ENCODE measurements at places on chromosomes 13 and 19. TPM values are rescaled to one million over a fixed set of nuclear protein-coding genes. Genes with fewer than 3 reads are reported as not detected.

Gene KCNK6
- total RNA-seq = 4.2 TPM

Gene PTPRH
- 1.1 TPM for total RNA-seq

- no peak for DNase-seq
These were observed 14.1 kb upstream of the AMER2 start for GRCh38 chr13:25186187-25186586.

- DNase-seq = no peak
These were observed 12.9 kb upstream of the GARIN5A start for GRCh38 chr19:50489461-50490011.

DNA sequence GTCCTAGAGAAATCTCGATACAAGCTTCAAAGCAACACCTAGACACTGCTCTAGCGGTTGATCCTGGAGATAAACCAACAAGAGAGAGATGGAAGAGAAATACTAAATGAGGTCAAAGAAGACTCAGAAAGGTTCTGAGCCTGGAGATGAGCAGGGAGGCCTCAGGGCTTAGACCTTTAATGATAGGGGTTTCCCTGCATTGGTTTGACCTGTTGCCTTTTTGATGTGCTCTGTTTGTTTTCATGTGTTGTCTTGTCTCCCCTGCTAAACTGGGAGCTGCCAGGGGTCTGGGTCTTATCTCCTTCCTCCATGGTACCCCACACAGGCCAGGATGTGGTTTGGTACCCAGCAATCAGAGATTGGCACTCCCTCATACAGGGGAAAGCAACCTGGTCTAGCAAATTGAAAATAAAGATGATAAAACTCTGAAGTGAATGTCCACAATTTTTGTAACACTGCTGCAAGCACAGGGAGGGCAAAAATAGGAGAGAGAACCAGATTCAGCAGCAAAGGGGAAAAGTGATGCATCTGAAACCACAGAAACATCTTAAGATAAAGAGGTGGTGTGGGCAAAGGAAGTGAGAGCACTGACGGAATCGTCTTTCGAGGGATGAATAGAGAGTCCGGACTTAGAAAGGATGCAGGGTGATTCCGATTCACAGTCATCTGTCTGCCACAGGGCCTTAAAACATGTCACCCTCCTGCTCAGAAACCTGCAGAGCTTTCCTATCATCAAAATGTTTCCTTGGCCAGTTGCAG lies 3.5 kb downstream of the FFAR2 start:
- no peak for DNase-seq

DNA sequence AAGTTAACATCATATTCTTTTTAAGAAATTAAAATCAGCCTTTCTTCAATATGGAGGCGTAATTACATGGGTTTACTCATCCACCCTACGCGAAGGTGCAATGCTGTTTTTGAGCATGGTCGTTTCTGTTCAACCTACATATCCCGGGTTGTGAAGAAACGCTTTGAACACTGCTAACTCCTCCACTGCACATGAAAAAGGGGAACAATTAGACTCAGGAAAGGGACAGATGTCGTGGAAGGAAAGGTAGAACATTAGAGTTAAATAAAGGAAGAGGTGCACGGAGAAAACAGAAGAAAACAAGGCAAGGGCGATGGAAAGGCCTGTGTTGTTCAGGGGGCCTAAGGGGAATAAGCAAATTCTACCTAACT lies 4.1 kb downstream of the ZIC5 start:
- no peak for DNase-seq

DNA sequence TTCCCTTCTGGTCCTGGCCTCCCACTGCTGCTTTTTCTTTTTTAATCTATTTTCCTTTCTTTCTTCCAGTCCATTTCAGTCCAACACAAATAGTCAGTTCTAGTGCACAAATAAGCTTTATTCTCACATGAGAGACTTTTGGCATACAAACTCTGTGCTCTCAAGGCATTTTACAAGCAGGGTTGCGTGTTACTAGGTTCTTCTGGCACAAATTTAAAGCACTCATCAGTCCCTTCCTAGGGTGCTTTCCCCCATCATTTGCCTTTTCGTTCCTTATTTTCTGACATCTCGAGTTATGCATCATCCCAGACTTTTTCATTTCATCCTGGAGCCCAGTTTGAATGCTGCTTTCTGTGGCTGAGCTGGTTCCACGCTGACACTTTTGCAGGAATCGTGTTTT lies 29.8 kb upstream of the IL17D start:
- no peak for DNase-seq

All from left ventricle myocardium inferior (tissue), 1 donor.